ENCODE measurements at places on chromosomes 3 and 15.

- DNase-seq, result no peak
Observed at GRCh38 chr3:138019281-138020069, 9.5 kb downstream of the CLDN18 start.

DNA sequence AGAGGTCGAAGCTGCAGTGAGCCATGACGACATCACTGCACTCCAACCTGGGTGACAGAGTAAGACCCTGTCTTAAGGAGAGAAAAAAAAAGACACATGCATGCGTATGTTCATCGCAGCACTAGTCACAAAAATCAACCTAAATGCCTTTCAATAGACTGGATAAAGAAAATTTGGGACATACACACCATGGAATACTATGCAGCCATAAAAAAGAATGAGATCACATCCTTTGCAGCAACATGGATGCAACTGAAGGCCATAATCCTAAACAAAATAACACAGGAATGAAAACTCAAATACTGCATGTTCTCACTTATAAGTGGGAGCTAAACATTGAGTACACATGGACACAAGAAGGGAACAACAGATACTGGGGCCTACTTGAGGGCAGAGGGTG, 53.1 kb downstream of the FSIP1 start:
- DNase-seq, result no peak

DNA sequence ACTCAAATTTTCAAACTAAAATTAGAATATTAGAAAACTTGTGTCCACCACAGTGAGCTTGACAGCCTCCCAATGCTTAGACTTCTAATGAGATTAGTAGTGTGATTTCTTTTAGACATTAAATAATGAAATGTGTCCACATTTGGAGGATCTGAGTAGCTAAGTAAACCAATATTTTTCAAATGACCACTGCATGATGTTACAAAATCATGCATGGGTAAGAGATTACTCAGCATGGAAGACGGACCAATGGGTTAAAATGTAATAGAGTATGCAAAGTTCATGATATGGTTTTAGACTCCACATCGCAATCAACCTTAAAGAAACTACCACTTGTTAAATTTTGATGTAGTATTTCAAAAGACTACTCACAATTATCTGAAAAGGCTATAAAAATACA, 130.6 kb downstream of the IMPG2 start:
- no peak for DNase-seq

DNA sequence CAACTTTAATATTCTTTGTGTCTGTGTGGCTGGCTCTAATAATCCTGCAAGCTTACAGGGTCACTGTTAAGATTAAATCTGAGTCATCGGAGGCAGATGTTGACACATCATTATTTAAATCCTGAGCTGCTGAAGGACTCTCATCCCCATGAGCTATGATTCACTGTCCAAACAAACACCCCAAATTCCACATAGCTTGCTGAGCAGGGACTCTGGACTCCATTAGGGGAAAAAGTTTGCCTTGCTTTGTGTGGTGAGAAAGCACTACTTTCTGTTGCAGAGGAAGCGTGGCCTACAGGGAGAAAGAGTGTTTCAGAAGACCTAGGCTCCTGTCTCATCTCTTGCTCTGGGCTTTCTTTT, 213.7 kb downstream of the PDCD6IP start:
- no peak for DNase-seq

GRCh38 chr3:9388562-9389272, 8.7 kb upstream of the SETD5 start:
- DNase-seq, result no peak

- no peak for DNase-seq
Observed at GRCh38 chr3:180319461-180319860, 282.5 kb upstream of the TTC14 start.

DNA sequence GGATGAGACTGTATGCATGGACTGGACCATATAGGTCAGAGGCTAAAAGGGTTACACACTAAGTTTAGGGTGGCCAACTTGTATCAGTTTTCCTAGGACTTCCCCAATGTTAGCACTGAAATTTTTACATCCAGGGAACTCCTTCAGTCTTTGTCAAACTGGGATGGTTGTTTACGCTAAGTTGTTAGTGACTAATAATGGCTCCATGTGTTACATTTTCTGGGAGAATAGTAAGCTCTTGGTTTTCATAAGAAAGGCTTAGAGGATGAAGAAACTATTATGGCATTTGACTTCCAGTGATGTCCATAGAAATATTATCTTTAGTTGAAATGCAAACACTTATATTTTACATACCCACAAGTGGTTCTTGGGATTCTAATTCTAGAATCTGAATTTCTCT, 57.9 kb upstream of the ST3GAL6 start:
- no peak for DNase-seq

GRCh38 chr3:47586746-47587145, 8.1 kb upstream of the CSPG5 start:
- no peak for DNase-seq

DNA sequence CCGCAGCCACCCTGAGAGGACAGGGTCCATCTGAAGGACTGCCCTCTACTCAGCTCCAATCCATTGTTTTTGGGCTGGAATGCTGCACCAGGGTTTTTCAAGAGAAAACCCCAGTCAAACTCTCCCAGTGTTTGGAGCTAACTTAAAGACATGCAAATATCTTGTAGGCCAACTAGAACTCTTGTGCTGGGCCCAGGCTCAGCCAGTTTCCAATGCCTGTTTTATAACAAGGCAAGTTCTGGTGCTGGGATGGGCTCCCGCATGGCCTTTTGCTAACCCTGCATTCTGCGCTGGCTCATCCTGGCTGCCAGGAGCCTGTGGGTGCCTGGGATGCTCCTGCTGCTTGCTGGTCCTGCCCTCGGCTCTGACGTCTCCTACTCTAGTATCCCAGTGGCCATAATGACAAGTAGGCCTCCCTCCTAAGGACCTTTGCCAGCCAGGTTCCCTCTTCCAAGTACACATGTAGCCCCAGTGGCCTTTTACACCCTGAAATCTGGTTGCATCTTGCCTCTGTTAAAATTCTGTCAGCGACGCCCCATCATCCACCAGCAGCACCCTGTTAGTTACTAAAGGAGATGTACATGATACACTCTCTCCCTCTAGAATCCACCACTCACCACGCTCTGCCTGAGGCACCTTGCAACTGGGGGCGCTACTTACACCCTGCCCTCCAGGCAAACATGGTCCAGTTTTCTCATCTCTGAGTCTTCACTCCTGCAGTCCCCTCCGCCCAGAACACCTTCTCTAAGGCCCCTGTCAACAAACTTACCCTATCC, 30.5 kb upstream of the RAB6B start:
- no peak for DNase-seq

All from activated T-cell treated with anti-CD3 and anti-CD28 coated beads for 24 hours (primary cell).